ENCODE measurements at places on chromosomes 1 and 21. TPM values are rescaled to one million over a fixed set of nuclear protein-coding genes. Genes with fewer than 3 reads are reported as not detected.

SYF2 gene
- polyA plus RNA-seq: 115 TPM

PYHIN1 gene
- 0.29 TPM for polyA plus RNA-seq

GPR161 gene
- 20.3 TPM for polyA plus RNA-seq

FMN2 gene
- polyA plus RNA-seq: 6.4 TPM

SAMSN1 gene
- 3.4 TPM for polyA plus RNA-seq

PDPN gene
- polyA plus RNA-seq: 16.2 TPM

GRCh38 chr1:28974432-28974831 lies 60.1 kb downstream of the EPB41 start:
- DNase-seq: no peak

GRCh38 chr1:41874151-41874719 lies 44.5 kb downstream of the HIVEP3 start:
- DNase-seq: no peak

GRCh38 chr1:174040387-174040786 lies 18.2 kb upstream of the RC3H1 start:
- DNase-seq: no peak

DNA sequence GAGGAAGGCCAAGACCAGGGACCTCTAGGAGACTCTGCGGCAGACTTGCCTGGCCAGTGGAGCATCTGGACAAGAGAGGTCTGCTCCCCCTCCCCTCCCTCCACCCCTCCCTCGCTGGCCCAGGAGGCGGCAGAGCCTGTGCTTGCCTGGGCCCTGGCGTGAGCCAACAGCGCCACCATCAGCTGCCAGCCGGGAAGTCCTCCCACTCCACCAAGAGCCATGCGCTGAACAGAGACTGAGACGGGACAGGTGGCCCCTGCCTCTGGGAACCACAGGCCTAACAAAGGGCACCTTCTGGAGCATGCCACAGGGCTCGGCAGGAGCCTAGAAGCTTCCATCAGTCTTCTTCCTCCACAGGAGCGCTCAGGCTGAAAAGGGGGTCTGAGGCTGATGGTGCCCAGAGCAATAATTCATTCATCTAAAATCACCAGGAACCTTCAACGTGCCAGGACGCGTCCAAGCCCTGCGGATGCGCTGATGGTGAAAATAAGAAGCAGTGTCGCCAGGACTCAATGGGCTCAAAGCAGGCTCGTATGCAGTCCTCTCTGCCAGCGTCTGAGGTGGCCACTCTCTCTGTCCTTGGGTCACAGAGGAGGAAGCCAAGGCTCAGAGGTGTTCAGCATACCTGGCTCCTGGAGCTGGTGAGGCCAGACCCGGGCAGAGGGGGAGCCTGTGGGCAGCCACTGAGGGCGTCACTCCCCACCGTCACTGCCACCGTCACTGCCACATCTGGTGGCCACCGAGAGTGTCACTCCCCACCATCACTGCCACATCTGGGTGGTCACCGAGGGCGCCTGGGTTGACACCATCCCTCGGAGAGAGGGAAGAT lies 161.2 kb downstream of the NPHP4 start:
- no peak for DNase-seq

- no peak for DNase-seq
Measured at GRCh38 chr1:197841158-197841557, 61.3 kb upstream of the C1orf53 start.

DNA sequence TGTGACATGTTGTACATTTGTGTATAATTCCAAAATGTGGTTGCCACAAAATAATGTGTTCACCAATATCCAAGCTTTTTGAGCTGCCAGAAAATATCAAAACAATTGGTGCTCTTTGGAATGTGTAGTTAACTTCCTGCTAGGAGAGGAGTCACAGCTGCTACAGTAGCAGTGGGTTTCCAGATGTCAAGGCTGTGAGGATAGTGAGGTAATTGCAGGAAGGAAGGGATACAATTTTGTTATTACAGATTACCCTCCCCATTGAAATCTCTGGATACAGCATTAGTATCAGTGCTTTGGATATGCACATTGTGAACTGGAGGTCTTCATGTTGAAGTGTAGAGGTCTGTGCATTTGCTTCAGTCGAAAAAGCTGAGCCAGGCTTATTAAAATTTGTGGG lies 253.2 kb downstream of the PTPRC start:
- DNase-seq: no peak

DNA sequence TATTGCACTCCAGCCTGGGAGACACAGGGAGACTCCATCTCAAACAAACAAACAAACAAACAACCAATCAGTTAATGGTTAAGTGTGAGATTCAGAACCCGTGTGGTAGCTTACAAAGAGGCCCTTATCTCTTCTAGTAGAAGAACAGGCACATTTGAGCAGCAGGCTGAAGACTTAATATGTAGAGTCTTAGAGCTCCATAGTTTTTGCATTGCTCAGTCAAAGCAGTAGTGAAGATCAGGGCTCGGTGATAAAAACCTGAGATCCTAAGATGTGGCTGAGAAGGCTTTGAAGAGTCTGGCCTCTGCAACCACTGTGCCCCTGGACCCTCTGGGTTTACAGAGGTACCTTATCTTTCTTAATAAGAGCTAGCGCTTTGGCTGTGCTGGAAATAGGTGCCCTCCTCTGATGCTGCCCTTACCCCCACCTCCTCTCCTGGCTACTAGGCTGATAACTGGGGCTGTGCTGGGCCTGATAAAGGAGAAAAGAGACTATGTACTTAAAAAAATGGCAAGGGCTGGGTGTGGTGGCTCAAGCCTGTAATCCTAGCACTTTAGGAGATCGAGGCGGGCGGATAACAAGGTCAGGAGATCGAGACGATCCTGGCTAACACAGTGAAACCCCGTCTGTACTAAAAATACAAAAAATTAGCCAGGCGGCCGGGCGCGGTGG lies 10.5 kb upstream of the UCK2 start:
- no peak for DNase-seq

DNA sequence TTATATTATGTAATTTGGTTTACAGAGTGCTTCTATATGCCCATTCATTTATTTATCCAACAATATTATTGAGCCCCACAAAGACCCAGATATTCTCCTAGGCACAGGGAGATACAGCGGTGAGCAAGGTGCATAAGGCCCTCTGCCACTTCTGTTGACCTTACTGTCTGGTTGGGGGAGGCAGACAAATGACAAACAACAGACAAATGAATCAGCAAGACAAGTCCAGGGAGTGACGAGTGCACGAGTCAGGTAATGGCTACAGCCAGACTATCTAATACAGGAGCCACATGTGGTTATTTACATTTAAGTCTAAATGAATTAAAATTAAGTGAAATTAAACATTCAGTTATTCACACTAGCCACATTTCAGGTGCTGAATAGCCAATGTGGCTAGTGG lies 22.0 kb upstream of the BCAR3 start:
- DNase-seq: no peak

- no peak for DNase-seq
Measured at GRCh38 chr1:37438037-37438868, 36.1 kb upstream of the ZC3H12A start.

GRCh38 chr1:204569478-204569877 lies 53.3 kb downstream of the MDM4 start:
- no peak for DNase-seq

GRCh38 chr1:156813298-156813697 lies 3.4 kb downstream of the SH2D2A start:
- no peak for DNase-seq

DNA sequence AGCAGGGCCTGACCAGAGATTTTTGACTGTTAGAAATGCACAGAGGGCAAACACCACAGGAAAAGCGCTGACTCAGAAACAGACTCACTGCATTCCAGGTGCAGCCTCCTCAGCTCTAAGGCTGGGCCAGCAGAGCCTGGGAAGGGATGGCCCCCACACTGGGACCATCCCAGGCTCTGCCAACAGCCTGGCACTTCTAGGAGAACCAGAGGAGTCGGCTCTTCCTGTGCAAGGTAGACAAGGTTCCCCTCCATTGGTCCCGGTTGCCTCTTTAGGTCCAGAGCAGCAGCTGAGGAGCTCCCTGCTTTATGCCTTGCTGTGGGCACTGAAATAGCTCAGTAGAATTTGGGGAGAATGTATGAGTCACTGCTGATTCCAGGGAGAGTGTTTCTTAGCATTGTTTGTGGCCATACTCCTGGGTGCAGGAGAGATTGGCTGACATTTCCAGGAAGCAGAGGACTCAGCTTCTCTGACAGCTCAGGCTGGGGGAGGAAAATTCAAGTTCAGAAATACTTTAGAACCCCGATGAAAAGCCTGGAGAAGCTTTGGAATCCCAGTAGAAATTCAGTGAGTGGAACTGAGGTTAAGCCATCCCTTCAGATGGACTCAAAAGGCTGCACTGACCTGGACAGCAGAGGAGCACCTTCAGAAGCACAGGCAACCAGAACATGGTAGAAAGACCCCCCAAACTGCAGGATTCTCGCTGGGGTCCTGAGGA lies 19.7 kb downstream of the PRAMEF1 start:
- DNase-seq: no peak

All from left renal cortex interstitium (tissue), 4 donors.